ENCODE measurements at places on chromosomes 3 and 15. TPM values are rescaled to one million over a fixed set of nuclear protein-coding genes. Genes with fewer than 3 reads are reported as not detected.

PRSS50 gene
- total RNA-seq = not detected

BUB1B gene
- 26.8 TPM for total RNA-seq

MME gene
- 15.1 TPM for total RNA-seq

MYEF2 gene
- total RNA-seq = 31.3 TPM

SMCO1 gene
- not detected for total RNA-seq

KCNMB3 gene
- 0.46 TPM for total RNA-seq

SLC6A1 gene
- under 0.01 TPM for total RNA-seq

FRMD4B gene
- 96.7 TPM for total RNA-seq

KBTBD12 gene
- not detected for total RNA-seq

C2CD4A gene
- total RNA-seq = 3.2 TPM

ISLR gene
- not detected for total RNA-seq

BTD gene
- total RNA-seq = 32.6 TPM

IGSF10 gene
- not detected for total RNA-seq

ITIH1 gene
- not detected for total RNA-seq

ZMYND10 gene
- total RNA-seq = 0.13 TPM

ATP2C1 gene
- 87.4 TPM for total RNA-seq

RIOX2 gene
- total RNA-seq = 33.6 TPM

TMCO5A gene
- total RNA-seq = not detected

CCDC13 gene
- 0.33 TPM for total RNA-seq

LRRK1 gene
- 6.3 TPM for total RNA-seq

LMAN1L gene
- total RNA-seq = not detected

FBLN2 gene
- total RNA-seq = 2.2 TPM

RHOA gene
- total RNA-seq = 557 TPM

SHF gene
- 1.9 TPM for total RNA-seq

TRPC1 gene
- total RNA-seq = 15.0 TPM

OXSM gene
- total RNA-seq = 10.3 TPM

Measured in pulmonary artery endothelial cell (primary cell).